ENCODE measurements at places on chromosomes 11 and 22.

DNA sequence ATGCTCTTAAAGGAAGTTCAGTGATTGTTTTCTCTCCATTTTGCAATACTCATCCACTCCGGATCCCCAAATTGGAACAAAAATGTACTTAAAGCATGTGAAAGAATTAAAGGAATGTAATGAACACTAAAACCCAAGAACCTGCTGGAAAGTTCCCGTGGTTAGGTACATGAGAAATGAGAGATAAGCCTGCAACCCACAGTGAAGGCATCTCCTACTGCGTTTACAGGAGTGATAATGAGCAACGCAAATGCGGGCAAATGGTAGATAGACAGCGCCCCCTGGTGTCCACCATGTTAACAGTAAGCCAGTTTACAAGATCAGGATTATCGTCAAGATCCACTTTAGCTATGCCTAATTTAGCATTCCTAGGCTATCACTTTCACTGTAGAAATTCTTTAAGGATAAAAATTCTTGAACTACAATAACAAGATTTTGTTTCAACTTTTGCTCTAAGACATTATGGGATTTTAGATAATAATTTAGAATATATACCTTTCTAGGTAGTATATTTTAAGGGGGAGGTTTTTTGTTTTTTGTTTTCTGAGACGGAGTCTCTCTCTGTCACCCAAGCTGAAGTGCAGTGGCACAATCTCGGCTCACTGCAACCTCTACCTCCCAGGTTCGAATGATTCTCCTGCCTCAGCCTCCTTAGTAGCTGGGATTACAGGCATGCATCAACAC lies 29.9 kb downstream of the ALG9 start:
- DNase-seq = peak; percentile 54

DNA sequence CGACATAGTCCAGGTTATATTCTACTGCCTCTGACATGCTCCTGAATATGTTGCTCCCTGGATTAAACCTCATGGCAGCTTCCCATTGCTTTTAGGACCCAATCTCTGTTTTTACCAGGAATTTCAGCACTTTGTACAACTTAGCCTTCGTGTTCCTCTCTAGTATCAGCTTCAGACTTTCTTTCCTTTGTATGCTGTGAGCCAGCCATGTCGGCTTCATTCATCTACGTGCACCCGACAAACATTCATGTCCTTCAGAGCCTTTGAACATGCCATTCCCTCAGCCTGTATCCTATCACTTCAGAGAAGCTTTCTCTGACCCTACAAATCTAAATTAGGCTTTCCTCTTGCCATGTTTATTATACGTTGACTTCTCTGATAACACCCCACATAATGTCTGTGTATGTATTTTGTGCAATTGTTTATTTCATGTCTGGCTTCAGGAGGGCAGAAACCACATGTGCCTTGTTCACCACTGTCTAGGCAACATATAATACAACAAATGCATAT lies 743.4 kb downstream of the OPCML start:
- DNase-seq = no peak

DNA sequence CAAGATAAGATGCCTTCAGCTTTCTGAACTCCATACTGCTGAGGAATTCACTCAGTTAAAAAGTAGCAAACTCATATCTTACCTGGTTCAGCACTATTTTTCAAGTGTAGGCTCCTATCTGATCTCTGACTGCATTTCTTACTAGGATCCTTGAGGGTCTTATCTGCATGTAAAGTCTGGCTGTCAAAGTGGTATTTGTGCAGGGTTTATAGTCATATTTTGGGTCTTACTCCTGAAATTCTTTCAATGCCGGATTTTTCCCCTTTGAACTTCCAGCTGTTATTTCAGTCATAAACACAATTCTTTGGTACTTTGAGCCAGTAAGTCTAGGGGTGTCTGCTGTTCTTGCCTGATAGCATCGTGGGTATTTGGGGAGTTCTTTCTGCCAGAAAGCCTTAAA lies 25.3 kb upstream of the NOX4 start:
- DNase-seq = no peak

- DNase-seq = no peak
These were observed 46.9 kb downstream of the BRD1 start for GRCh38 chr22:49780698-49781288.

- DNase-seq = no peak
These were observed 38.5 kb downstream of the SIK3 start for GRCh38 chr11:117059611-117060148.

DNA sequence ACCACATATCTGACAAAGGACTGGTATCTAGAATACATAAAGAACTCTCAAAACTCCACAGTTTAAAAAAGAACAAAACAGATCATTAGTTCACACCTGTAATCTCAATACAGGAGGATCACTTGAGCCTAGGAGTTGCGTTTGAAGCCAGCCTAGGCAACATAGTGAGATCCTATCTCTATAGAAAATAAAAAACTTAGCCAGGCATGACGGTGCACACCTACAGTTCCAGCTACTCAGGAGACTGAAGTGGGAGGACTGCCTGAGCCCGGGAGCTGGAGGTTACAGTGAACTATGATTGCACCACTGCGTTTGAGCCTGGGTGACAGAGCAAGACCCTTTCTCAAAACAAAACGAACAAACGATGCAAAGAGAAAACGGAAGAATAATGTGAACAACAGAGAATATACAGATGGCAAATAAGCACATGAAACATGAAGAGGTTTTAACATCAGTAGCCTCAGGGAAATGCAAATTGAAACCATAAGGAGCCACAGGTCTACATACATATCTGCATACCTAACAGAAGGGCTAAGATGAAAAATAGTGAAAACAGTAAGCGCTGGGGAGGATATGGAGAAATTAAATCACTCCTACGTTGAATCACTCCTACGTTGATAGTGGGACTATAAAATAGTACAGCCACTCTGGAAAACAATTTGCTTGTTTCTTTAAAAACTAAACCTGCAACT lies 70.7 kb downstream of the DGCR2 start:
- DNase-seq = no peak

- DNase-seq = no peak
These were observed 140.3 kb upstream of the RAG2 start for GRCh38 chr11:36738292-36738861.

DNA sequence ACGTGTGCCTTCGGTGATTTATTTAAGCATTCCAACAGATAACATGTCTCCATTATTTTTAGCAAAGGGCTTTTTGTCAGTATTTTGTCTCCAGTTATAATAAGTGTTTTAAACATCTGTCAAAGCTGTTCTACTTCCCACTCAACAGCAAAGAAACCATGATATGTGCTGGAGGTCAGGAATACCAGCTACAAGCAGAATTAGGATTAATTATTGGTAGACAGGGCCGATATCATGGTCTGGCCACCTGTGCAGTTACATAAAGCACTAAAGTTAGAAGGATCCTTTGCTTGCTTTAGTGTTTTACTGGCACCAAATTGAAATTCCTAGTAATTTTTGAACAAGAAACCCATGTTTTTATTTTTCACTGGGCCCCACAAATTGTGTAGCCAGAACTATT lies 591.3 kb upstream of the ARHGAP42 start:
- DNase-seq = no peak

GRCh38 chr11:2375341-2375853 lies 1.7 kb upstream of the CD81 start:
- DNase-seq = no peak

- DNase-seq = no peak
These were observed 407.3 kb downstream of the NXPE2 start for GRCh38 chr11:115085461-115086210.

DNA sequence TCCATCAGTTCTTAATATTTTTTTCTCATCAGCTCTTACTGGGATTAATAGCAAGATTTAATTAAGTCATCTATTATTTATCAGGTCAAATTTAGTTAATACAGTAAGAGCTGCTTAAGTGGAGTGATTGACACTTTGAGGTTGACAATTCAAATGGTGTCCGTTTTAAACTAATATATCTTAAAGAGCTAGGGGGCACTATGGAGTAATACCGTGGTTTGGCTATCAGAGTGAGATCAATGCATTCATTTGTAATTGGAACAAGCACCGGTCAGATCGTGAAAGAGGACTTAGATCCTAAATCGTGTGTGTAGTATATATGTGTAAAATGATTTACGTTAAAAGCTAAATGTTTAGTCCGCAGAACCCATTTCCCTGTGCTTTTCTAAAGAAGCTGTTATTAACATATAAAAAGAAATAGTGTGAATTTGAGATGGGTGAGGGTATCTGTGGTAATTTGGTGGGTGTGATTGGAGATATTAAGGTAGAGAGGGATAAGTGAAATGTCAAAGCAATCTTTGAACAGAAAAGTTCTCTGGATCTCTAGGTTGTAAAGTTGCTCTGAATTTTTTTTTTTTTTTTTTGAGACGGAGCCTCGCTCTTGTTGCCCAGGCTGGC lies 2.3 kb downstream of the SIK2 start:
- DNase-seq = peak; percentile 51

DNA sequence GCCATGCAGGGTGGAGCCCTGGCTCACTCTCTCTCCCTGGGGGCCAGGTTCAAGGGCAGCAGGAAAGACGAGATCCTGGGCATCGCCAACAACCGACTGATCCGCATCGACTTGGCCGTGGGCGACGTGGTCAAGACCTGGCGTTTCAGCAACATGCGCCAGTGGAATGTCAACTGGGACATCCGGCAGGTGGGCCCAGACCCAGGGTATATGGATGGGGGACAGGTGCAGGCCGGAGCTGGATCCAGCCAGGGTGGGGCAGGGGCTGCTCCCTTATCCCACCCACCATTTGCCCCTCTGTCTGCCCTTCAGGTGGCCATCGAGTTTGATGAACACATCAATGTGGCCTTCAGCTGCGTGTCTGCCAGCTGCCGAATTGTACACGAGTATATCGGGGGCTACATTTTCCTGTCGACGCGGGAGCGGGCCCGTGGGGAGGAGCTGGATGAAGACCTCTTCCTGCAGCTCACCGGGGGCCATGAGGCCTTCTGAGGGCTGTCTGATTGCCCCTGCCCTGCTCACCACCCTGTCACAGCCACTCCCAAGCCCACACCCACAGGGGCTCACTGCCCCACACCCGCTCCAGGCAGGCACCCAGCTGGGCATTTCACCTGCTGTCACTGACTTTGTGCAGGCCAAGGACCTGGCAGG lies 2.9 kb downstream of the TRPT1 start:
- DNase-seq = no peak

DNA sequence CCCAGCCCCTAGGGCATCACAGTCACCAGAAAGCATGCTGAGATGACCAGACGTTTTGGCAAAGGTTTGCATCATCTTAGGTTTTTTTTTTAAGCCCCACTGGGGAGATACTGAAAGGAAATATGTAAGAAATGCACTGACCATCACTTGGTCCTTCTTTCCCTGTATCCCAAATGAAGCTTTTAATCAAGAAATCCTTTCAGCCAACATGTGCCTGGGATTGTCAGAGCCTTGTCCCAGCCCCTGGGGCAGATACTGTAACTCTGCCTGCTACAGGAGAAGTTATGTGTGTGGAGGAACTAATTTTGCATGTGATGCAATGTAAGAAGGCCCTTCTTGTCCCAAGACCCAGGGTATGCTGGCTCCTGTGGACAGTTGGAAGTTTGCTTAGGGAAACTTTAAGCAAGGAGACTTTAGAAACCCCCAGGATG lies 65.6 kb downstream of the PPFIBP2 start:
- no peak for DNase-seq

- DNase-seq = no peak
These were observed 43.5 kb downstream of the EIF3F start for GRCh38 chr11:8030526-8031247.

GRCh38 chr11:75233754-75234172 lies 6.8 kb upstream of the TPBGL start:
- DNase-seq = no peak

DNA sequence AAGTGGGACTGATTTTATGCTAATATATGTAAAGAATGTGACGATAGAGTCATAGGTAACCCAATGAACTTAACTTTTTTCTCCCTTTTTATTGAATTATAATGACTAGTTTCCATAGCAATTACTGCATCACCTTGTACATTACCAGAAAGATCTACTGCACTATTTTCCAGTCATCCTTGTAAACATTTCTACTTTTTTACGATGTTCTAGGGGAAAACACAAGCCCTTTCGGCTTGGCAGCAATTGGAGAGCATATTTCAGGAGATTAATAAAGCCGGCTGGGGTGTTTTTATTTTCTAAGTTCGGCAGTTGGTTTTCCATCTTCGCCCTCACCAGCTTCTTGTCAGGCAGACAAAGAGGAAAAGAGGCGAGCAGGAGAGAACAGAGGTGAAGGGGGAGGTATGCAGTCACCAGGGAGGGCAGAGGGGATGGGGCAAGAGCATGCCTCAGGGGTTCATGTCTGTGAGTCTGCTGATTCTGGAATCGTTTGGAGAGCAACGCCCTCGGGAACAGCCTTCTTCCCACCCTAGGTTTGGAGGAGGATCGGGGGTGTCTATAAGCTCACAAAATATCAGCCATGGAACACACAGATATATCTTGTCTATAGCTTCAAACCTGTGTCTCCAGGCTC lies 476.4 kb downstream of the MIAT start:
- no peak for DNase-seq

GRCh38 chr11:65210748-65211147 lies 29.0 kb downstream of the CAPN1 start:
- no peak for DNase-seq

- peak; percentile 15 for DNase-seq
These were observed 4.4 kb downstream of the SLC2A11 start for GRCh38 chr22:23862103-23862502.

GRCh38 chr11:60125956-60126585 lies 37.6 kb downstream of the MS4A2 start:
- DNase-seq = no peak

DNA sequence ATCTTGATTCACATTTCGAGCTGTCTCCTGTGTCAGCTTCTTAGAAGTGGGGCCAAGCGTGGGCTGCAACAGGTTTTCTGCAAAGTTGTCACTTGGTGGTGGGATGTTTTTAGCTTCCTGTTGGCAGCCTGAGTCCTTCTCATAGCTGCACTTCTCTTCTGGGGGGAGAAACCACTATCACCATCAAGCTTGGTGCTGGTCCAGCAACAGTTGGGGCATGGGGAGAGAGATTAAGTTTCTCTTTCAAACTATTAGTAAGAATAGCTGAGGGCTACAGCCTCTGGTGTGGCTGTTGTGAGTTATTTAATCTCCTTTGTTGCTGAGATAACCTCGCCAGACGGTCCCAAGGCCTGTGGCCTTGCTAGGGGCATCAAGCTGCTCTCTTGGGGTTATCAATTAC lies 123.3 kb upstream of the CRYBB3 start:
- DNase-seq = no peak

DNA sequence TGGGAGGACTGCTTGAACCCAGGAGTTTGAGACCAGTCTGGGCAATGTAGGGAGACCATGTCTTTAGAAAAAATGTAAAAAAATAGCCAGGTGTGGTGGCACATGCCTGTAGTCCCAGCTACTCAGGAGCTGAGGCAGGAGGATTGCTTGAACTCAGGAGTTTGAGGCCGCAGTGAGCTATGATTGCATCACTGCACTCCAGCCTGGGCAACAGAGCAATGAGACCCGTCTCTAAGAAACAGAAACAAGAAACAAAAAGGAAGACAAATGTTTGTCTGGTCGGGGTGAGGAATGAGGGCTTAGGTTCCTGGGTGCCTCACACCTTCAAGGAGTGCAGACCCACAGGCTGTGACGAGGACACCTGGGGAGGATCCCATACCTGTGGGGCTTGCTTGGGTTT lies 191.9 kb downstream of the CEP164 start:
- no peak for DNase-seq

Data from NCI-H748 treated with DMSO at 0.1 percent for 48 hours (cell line).